Stimulated activated CD4-positive, alpha-beta T cell treated with anti-CD3 and anti-CD28 coated beads, Interleukin-1b, Interleukin-23, amount 100 ng/mL, for 1 hour (primary cell): ENCODE measurements at places on chromosomes 3 and 15.

GRCh38 chr3:79362571-79363270 is 405.1 kb downstream of the ROBO1 start:
- DNase-seq, result no peak

DNA sequence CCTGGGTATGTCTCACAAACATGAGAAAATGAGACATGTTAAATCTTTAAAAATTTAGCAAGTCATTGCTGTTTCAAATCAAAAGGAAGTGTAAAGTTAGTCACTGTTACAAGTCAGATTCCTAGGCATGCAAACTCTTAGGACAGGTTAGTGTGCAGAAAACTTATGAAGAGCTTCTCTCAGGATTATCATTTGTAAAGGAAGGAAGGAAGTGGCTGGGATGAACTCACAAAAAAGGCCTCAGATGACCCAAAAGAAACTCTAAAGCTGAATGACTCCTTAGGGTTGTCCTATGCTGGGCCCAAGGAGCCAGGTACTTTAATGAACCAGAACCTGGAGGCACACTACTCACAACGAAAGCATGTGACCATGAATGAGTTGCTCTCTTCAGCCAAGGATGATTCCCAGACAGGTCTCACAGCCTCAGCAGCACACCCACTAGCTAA is 25.0 kb downstream of the MSL2 start:
- no peak for DNase-seq

- DNase-seq, result no peak
Measured at GRCh38 chr15:80870893-80871292, 91.7 kb downstream of the CEMIP start.

- no peak for DNase-seq
Measured at GRCh38 chr3:36362973-36363372, 17.3 kb upstream of the STAC start.

DNA sequence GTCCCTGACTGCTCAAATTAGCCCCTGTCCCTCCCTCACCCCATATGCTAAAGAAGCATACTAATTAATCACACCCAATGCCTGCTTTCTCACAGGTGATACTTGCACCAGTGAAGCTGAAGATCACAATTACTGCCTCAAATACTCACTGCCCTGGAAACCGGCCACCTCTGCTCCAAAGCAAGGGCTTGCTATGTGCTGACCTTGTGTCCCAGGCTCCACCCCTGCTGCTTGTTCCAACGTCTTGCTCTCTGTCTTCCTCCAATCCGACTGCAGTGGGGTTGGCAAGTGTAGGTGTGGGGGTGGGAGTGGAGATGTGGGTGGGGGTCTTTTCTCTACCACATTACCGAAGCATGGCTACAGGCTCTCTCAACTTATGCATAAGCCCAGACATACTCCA is 55.7 kb upstream of the PSMD6 start:
- no peak for DNase-seq

DNA sequence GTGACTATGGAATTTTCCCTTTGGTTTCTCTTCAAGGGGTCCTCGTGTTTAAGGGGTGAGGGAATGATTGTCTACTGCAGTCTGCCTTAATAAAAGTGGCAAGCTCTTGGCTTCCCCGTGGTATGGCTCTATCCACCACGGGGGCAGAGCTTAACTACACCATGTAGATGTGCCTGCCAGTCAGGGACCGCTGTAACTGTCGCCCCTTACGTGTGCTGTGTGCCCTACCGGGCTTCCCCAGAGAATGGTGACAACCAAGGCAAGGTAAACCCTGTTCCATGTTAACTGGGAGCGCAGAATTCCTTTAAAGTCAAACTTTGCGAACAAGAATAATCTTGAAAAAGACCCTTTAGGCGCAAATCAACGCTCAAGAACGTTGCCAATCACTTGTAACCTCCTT is 966 bp upstream of the C3orf80 start:
- DNase-seq, result no peak

- no peak for DNase-seq
Measured at GRCh38 chr15:67880651-67881182, 40.9 kb upstream of the RNU6-1 start.

DNA sequence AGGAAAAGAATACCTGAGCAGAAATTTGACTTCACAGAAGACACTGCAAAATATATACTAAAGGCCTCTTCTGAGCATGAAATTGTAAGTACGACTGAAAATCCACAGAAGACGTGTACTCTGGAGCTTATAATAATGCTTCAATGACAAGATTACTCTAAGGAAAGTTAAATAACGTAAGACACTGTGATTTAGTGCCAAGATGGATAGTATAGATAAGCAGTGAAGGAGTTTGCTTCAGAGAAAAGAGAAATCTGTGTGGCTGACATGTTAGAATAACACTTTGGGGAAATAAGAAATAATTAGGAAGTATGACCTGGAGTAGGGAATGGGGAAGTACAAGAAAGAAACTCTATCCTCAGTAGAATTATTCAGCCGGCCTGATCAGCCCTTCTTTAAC is 28.9 kb downstream of the ALDH1A2 start:
- no peak for DNase-seq

- no peak for DNase-seq
Measured at GRCh38 chr15:80673561-80674244, 21.4 kb upstream of the ABHD17C start.

GRCh38 chr15:77009176-77009575 is 14.2 kb downstream of the PSTPIP1 start:
- DNase-seq, result no peak

- DNase-seq, result no peak
Measured at GRCh38 chr3:58411851-58412830, 21.5 kb downstream of the PDHB start.

DNA sequence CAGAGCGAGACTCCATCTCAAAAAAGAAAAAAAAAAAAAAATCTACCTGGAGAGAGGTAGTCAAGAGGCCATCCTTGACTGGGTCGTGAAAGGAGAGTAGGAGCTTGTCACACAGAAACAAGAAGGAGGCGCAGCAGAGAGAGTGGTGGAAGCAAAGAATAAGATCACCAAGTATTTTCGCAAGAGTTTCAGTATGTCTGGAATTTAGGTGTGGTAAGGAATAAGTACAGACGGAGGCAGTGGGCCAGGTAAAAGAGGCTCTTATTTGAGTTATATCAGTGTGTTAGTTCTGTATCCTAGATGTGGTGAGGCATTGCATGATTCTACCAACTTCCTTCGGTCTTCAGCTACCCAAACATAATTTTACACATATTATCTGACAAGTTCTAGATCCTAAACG is 14.6 kb upstream of the ATP10A start:
- no peak for DNase-seq

GRCh38 chr3:49700453-49701128 is 11.2 kb downstream of the RNF123 start:
- no peak for DNase-seq

GRCh38 chr3:7285505-7285904 is 424.6 kb downstream of the GRM7 start:
- DNase-seq, result no peak

DNA sequence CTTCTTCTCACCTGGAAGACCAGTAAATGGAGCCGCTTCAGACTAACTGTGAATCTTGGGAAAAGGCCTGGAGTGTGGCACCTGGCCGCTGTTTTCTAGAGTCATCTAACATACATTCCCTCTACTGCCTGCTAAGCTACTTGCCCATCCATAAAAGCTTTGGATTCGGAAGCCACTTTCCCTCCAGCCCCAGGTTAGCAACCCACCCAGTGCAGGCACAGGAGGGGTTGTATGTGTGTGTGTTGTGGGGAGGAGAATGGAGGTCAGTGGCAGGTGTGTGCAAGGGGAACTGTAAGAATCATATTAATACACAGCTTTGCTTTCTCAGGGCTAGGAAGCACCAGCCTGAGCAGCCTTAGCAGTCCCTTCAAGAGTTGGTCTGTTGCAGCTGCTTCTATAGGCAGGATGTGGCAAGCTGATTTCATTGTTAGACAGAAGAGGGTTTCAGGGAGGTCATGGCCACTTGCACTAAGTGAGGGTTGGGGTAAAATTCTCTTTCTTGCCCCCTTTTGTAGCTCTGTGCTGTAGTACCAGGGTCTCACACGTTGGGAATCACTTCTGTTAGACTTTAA is 8.9 kb downstream of the NSUN3 start:
- DNase-seq, result no peak

DNA sequence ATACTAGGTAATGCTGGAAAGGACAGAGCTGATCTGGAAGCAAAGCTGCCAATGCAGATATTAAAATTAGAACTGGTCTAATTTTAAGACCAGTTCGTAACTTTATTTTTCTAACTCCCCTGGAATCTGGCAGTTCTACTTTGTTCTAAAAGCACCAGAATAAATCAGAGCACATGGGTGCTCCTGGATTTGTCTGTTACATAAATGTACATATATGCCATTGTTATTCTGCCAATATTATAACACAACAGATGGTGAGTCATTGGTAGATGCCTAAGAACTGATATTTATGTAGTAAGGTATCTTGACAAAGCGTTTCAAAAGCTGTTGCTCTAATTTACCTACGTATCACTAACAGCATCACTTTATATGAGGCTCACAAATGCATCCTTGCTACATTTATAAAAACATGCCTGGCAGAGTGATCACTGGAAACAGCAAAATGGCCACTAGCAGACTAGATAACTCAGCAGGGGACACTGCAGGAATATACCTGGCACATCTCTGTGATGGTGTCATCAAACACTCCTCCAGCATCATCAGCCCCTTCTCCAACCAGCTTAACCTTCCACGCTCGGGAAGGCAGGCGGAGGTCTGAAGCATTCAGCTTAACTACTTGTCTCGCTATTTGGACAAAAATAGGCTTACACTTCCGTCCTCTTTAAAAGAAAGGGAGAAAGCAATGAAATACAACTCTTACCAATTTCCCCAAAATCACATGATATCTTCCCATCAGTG is 26.2 kb downstream of the FBXL22 start:
- no peak for DNase-seq

DNA sequence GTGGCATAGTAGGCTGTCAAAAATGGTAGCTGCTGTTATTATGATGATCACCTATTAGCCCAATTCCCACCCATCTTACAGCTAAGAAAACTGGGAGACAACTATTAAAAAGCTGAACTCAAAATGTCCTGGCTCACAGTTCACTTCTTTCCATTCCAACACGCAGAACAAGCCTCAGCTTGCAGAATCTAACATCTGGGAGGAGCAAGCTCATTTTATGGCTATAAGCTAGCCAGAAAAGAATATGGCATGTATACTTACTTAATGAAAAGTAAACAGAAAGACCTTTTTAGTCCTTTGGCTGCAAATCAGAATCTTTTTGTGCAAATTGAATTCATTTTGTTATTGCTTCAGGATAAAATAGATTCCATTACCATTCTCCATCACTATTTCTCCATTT is 34.8 kb upstream of the CFAP20DC start:
- no peak for DNase-seq

DNA sequence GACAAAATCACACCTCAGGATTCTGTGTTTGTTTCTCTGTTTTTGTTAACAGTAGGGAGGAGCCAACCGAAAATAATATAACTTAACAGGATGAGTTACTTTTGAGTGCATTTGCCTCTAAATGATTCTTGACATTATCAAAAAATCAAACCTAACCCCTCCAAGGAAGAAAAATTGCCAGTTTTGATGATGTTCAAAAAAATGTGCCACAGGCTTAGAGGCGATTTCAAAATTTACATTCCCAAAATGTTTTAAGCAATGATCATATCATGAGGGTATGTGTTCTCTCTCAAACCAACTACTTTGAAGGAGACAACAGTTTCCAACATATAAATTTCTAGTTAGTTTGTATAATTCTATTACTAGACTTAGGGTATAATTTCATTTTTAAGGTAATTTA is 6.7 kb downstream of the VGLL3 start:
- no peak for DNase-seq

- peak; percentile 33 for DNase-seq
Measured at GRCh38 chr3:185353823-185354614, 8.9 kb upstream of the MAP3K13 start.

DNA sequence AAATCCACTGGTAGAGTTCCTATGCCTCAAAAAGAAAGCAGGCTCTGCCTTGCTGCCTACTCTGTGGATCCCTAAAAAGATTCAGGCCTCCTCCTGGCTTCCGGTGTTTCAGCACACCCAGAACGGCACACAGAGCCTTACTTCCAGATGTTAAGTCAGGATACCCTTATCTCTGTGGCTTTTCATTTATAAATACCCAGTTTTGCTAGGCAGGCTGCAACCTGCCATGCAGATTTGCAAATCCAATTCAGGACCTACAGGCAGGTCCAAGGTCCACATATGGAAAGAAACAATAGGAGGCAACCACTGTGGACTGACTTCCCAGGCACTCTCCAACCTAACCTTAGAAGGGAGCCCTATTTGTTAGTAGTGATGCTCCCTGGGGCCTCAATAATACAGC is 30.7 kb downstream of the EFL1 start:
- no peak for DNase-seq

DNA sequence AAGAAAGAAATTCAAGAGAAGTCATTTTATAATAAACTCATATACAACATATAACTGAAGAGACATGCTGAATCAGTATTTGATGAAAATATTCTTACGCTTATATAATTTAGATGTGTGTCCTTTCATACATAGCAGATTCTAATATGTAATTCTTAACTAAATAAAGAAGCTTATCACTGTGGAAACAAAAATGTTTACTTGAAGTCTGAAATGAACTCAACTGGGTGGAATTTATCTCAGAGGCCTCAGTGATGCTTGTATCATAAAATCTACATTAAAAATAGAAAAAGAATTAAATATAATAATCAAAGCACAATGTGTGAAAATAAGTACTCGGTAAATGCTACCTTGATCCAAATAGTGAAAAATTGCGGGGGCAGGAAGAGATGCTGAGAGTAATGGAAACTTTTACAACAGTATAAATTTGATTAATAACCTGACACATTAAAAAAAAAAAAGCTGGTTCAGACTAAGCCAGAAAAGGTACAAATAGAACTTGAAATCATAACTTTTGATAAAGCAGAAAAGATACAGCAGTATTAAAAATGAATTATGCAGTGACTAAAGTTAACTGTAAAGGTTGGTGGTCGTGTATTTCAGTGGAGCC is 12.0 kb upstream of the CBLB start:
- no peak for DNase-seq

DNA sequence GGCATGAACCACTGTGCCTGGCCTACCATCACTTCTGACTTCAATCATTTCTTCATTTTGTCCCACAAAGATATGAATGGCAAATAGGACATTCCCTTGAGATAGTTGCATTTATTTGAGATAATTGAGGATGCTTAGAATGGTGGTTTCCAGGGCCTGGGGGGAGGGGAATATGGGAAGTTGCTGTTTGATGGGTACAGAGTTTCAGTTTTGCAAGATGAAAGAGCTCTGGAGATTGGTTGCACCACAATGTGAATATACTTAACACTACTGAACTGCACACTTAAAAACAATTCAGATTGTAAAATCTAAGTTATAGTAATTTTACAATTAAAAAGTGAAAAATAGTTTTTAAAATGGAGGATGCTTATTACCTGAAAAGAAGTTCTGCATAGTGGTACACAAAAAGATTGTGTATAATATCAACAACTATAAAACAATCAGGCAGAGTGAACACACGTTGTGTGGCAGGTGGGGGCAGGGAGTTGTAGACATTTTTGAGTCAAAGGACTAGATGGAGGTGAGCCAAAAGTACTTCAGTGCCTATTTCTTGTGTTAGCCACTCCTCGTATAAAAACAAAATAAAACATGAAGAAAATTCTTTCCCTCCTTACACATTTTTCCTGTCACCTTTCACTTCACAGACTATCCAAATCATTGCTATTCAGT is 18.5 kb upstream of the RIOX2 start:
- no peak for DNase-seq

- DNase-seq, result no peak
Measured at GRCh38 chr3:69751074-69751476, 11.8 kb downstream of the MITF start.

GRCh38 chr15:59438625-59439290 is 772 bp downstream of the FAM81A start:
- DNase-seq, result no peak
